EL (cell line): ENCODE measurements at places on chromosomes 3 and 15.

DNA sequence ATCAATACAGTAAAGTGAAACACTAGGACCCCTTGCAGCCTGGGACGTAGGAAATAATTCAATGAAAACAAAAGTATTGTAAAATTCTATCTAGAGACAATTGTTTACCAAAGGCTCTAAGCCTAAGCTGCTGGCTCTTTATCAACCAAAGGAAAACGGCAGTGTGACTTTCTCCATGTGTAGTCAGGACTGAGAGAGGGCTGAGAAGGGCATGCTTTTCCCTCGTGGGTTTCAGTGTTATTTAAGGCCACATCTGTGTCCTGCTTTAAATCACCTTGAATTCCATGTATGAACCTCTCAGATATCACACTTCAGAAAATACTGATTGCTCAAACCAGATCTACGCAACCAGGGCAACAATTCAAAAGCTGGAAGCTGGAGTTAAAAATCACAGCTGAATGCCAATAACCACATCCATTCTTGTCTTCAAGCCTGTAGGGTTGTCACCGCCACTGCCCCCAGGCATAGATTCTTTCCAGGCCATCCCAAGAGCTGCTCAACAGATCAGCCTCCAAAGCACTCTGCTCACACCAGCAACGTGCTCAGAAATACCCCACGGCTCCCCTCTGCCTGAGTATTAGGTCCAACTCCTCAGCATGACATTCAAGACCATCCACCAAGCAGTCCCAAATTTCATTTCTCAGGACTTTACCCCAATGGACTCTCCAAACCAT lies 124.0 kb downstream of the SRGAP3 start:
- no peak for DNase-seq

DNA sequence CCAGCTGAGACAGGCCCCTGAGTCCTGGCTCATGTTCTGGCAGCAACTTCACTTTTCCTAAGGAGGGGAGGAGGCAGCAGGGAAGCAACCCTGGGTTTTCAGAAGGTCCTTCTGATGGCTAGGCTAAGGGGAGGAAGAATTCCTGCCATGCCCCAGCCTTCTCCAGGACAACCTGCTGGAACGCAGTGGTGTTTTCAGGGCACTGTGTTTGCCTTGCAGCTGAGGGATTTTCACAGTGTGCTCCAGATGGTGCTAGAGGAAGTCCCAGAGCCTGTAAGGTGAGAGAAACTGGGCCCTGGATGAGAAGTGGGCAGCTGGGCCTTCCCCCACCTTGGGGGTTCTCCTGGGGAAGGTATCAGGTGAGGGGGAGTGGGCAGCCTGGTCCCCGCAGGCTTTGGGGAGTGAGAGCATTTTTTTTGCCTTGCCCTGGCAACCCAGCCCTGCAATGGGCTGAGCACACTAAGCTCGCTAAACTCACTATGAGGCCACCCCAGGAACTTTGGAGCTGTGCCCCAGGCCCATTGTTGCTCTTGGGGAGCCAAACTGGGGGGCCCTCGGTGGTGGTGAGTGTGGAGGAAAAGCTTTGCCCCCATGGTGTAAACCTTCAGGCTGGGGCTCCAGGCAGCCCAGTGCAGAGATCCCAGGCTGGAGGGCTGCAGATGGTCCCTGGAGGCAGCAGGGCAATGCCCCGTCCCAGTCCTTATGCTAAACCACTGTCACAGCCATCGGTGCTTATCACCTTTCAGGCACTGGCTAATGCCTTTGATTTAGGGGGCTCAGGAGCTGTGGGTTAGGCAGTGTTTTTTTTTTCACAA lies 41.1 kb downstream of the ACAA1 start:
- DNase-seq: no peak

- no peak for DNase-seq
Measured at GRCh38 chr3:156298014-156298413, 177.6 kb downstream of the KCNAB1 start.

- DNase-seq: no peak
Measured at GRCh38 chr3:140896997-140897396, 44.6 kb upstream of the SLC25A36 start.

DNA sequence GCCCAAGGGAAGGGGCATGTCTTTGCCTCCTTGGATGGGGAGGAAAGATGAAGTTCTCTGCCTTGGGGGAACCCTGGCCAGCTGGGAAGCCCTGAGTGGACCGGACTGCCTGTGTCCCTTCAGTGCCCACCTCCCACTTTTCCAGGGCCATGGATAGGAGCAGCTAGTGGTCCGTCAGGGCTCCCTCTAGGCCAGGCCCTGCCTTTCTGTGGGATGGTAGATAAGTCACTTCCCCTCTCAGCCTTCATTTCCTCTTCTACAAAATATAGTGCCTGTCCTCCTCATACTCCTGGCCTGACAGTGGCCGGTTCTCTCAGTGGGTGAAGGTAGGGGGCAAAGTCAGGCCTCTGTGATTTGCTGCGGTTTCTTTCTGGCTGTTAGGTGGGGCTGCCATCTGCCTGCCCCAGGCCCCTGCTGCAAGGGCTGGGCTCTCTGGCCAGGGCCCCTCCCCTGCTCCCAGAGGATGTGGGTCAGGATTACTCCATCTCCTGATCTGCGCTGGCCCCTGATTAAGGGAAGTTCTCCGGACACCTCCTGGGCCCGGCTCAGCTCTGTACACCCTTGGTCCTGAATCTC lies 1.4 kb downstream of the PLEKHO2 start:
- peak; percentile 72 for DNase-seq

- DNase-seq: no peak
Measured at GRCh38 chr3:140742116-140742515, 64.3 kb downstream of the TRIM42 start.
